Activated T-helper 17 cell treated with anti-CD3 and anti-CD28 coated beads, Interleukin-2, amount 50 U/mL, for 72 hours (primary cell): ENCODE measurements at places on chromosomes 2 and 18. TPM values are rescaled to one million over a fixed set of nuclear protein-coding genes. Genes with fewer than 3 reads are reported as not detected.

The LOXHD1 gene
- not detected for total RNA-seq

GRCh38 chr2:97969081-97970067 is 26.4 kb downstream of the TMEM131 start:
- ATAC-seq: peak; percentile 47

DNA sequence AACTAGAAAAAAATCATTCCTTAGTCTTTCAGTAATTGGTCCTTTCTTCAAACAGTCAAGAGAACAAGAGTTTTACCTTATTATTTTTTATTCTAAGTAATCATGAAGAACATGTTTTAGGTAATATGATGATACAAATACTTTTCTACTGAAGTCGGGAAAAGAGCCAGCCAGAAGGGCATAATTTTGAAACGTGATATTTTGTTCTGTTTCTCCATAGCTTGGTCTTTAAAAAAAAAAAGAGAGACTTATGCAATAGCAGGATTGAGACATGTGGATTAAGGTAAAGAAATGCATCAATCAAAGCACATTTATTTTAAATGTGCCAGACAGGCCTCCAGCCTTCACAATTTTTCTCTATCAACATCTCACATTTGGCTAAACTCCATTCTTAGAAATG is 1016.8 kb downstream of the CNTNAP5 start:
- ATAC-seq: no peak

- no peak for ATAC-seq
Measured at GRCh38 chr2:124281541-124281940, 256.5 kb downstream of the CNTNAP5 start.

DNA sequence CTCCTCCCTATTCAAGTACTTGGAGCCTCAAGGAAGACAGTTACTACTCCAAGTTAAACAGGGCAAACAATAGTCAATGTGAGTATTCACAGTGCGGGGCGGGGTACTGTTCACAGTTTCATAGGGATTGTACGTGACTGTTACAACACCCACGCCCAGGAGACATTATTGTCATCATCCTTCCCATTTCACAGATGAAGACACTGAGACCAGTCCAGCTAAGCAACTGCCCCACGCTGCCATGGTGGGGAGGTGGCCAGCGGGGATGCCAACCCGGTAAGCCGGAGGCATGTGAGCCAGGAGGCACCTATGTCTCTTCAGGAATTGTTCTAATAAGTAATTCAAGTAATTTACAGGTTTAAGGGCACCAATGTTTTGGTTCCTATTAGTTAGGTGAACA is 982 bp downstream of the HJURP start:
- peak; percentile 20 for ATAC-seq
